Esophagus muscularis mucosa (tissue), 4 donors: ENCODE measurements at places on chromosomes 3 and 15. TPM values are rescaled to one million over a fixed set of nuclear protein-coding genes. Genes with fewer than 3 reads are reported as not detected.

- no peak for DNase-seq
Measured at GRCh38 chr3:127458696-127459604, 131.6 kb downstream of the TPRA1 start.

DNA sequence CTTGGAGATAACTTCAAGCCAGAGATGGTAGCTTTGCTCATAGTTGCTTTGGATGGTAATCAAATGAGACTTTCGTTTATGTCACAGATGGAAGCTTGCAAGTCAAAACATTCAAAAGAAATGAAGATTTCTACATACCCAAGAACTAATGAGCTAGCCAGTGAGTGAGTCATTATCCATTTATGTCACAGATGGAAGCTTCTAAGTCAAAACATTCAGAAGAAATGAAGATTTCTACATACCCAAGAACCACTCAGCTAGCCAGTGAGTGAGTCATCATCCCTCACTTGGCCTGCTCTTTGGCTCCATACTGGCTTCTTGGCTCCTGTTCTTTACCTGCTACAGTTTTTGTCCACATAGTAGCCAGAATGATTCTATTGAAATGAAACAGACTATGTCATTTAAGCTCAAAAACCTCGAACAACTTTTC lies 559.8 kb upstream of the CBLB start:
- no peak for DNase-seq

- no peak for DNase-seq
Measured at GRCh38 chr15:39878406-39878785, 41.7 kb downstream of the GPR176 start.

DNA sequence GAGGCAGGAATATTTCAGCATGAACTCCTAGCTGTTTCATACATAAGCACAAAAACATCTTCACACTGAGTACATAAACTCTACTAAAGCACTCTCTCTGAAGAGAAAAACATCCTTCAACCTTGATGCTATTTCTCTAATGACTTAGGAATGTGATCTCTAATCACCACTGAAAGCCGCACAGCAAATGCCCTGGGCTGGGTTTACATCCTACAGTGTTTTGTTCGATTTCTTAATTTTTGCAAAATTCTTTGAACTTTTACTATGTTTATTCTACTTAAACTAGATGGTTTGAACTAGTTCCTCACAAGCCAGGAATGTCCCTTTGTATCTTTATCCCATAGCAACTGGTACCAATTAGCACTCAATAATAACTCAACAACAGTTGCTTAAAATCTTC lies 130.9 kb upstream of the ABI3BP start:
- no peak for DNase-seq

DNA sequence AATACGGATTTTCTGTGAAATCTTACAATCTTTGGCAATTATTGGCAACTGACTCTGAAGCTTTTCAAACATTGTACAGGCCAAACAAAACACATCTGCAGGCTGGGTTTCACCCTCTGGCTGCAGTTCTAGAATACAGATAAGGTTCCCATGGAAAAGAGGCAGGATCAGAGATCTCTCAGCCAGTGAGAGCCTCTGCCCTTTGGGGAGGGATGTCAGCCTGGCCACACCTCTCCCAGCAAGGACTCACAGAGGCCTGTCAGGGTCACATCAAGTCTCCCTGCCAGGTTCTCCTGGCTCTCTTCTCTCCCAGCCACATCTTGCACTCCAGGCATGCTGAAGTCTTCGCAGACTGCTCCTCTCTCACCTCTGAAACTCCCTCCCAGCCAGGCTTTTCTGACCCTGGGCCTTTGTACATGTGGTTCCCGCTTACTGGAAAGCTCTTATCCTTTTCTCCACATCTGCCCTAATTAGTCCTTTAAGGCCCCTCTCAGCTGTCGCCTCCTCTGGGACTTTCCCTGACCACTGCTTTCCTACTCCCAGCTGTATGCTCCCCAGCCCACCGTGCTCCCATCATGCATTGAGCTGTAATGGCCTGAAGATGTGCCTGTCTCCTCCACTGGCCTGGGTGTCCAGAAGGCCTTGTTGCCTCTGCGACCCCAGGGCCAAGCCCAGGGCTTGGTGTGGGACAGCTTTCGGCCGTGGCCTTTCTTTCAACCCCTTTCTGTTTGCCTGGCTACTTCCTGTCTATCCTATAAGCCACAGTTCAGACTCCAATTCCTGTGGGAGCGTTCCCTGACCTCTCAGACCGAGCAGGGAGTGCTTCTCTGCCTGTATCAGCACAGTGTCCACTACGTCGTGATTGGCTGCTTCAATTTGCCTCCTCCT lies 4.3 kb downstream of the RBP1 start:
- DNase-seq = no peak

DNA sequence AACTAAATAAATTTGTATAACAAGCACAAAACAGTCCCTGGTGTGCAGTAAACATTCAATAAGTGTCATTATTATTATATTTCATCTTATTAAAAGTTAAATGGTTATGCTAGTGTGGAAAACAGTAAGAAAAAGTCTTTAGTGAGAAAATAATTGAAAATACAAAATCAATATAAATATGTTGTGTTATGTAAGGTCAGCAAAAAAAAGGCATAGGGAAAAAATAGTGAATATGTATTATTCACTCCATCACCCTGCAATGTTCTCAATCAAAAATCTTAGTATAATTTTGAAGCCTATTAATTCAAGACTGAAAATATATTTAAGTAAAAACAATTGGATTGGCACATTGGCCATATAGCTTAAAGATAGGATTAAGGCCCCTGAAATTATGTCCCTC lies 63.3 kb upstream of the KCNMB2 start:
- DNase-seq = no peak

GRCh38 chr3:17936736-17937480 lies 194.5 kb upstream of the TBC1D5 start:
- DNase-seq = no peak

The ALDH1L1 gene
- total RNA-seq = 39.9 TPM

GRCh38 chr15:40906991-40907802 lies 12.9 kb downstream of the VPS18 start:
- no peak for DNase-seq

- no peak for DNase-seq
Measured at GRCh38 chr3:53161450-53161819, 426 bp downstream of the PRKCD start.

The TMEM212 gene
- total RNA-seq = not detected

- DNase-seq = no peak
Measured at GRCh38 chr3:161548301-161548700, 51.7 kb downstream of the OTOL1 start.

- DNase-seq = no peak
Measured at GRCh38 chr3:166527325-166527724, 690.1 kb upstream of the BCHE start.

- no peak for DNase-seq
Measured at GRCh38 chr3:170426240-170426797, 7.7 kb downstream of the CLDN11 start.

The CCDC71 gene
- total RNA-seq = 23.6 TPM

DNA sequence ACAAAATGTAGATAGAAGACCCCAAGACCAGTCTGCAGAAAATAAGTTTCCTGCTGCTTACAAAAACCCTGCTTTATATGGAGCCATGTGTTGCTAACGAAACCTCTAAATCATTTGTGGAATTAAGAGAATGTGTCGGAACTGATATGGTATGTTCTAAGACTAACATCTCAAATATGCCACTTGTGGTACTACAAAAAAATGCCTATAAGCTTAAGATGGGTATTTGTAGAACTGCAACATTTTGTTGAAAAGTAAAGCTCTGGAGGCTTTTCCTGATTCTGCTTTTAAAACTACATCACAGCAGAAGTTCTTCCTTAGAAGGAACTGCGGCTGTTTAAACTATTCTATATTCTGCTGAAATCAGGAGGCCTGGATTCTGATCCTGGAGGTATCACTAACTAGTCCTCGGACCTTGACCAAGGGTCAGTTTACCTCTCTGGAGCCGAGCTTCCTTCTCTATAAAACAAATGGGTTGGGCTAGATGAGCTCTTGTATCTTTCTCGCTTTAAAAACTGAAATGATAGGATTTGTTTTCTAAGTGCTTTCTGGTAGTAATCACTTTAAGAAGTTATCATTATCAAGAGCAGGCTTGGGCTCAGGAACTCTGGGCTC lies 74.9 kb downstream of the RAD18 start:
- no peak for DNase-seq

GRCh38 chr3:14265246-14265962 lies 86.8 kb downstream of the LSM3 start:
- DNase-seq = no peak

- peak; percentile 53 for DNase-seq
Measured at GRCh38 chr3:16545413-16546185, 32.1 kb upstream of the RFTN1 start.

The PAK2 gene
- total RNA-seq = 47.2 TPM

- DNase-seq = no peak
Measured at GRCh38 chr3:177924261-177924660, 612.0 kb upstream of the KCNMB2 start.

GRCh38 chr15:78059110-78059839 lies 18.2 kb downstream of the TBC1D2B start:
- DNase-seq = no peak

DNA sequence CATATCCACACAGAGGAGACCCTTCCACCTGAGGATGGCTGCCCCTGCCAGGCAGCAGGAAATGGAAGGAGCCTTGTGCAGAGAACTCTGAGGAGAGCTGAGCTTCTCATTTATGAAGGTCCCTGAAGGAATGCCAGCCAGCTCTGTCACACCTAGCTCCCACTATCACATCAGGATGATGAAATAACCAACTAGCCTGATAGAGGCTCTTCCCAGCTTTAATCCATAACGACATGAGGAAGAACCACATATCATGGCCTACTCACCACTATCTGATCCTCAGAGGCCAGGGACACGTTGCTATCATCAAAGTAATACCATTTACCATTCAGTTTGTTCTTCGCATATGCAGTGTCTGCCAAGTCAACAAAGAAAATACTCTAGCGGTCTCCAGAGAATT lies 1.5 kb upstream of the C3orf62 start:
- no peak for DNase-seq

DNA sequence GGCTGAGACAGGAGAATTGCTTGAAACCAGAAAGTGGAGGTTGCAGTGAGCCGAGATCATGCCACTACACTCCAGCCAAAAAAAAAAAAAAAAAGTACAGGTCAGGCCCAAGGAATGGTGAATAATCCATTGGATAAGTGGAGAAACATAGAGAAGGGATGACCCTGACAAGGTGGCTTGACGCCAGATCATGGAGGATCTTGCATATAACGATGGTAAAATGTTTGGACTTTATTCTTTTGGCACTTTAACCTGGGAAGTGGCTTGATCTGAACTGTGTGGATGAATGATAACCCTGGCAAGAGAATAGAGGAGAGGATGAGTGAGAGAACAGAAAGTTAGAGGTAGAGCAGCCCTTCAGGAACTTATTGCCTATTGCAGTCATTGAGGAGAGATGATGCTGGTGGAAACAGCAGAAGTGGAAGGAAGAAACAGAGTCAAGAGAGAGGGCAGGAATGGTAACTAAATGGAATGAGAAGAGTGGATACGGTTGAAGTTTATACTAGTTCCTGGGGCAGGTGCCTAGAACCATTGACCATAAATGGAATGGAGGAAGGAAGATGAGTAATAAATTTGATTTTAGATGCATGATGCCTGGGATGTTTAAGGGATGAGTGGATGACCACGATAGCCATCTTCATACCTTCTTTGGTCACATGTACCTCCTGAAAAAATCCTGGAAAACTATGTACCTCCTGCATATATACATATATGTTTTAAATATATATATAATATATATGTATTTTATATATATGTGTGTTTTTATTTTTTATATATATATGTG lies 57.8 kb downstream of the BLM start:
- no peak for DNase-seq

DNA sequence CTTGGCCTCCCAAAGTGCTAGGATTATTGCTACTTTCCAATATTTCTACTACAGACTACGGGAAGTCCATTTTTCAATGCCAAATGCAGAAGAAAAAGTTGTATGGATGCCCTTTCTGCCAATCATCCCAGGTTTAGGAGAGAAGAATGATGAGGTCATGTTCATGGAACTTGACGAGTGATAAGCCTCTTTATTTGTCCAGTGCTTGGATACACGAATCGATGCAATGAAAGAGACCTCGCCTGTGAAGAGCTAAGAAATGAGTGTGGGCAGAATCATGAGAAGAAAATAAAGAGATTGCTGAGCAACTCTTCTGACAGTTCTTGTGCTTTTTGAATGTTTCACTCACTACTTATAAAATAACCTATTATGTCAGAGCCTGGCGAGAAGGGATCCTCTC lies 996 bp upstream of the SLC28A1 start:
- DNase-seq = no peak

DNA sequence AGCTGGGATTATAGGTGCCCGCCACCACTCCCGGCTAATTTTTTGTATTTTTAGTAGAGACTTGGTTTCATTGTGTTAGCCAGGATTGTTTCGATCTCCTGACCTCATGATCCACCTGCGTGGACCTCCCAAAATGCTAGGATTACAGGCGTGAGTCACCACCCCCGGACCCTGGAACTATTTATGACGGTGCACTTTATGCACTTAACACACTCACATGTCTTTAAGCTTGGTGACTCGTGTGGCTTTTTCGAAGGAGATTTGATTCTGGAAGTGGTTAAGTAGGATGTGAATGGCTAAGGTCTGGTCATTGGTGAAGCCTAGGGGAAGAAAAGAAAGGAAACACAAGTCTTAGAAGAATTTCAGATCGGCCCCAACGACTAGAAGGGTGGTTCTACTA lies 20.3 kb downstream of the BBS4 start:
- no peak for DNase-seq

GRCh38 chr3:190083635-190084034 lies 37.1 kb downstream of the P3H2 start:
- no peak for DNase-seq

- DNase-seq = no peak
Measured at GRCh38 chr3:132342610-132343009, 25.4 kb downstream of the ACP3 start.

DNA sequence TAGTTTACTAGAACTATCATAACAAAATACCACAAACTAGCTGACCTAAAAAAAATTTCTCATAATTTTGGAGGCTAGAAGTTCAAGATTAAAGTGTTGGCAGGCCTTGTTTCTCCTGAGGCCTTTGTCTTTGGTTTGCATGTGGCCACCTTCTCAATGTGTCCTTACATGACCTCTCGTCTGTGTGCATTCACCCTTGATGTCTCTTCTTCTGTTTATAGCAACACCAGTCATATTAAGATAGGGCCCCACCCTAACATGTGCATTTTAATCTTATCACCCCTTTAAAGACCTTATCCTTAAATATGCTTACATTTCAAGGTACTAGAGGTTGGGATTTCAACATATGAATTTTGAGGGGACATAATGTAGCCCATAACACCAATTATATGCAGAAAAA lies 177.0 kb downstream of the ZBBX start:
- DNase-seq = no peak

The TGM5 gene
- 0.91 TPM for total RNA-seq

The TGM4 gene
- not detected for total RNA-seq

- no peak for DNase-seq
Measured at GRCh38 chr3:4821975-4822374, 157.3 kb upstream of the BHLHE40 start.

The NR2E3 gene
- not detected for total RNA-seq

The PIGZ gene
- 15.8 TPM for total RNA-seq
